Glomerular endothelial cell (primary cell): ENCODE measurements at places on chromosomes 2 and 18. TPM values are rescaled to one million over a fixed set of nuclear protein-coding genes. Genes with fewer than 3 reads are reported as not detected.

DNA sequence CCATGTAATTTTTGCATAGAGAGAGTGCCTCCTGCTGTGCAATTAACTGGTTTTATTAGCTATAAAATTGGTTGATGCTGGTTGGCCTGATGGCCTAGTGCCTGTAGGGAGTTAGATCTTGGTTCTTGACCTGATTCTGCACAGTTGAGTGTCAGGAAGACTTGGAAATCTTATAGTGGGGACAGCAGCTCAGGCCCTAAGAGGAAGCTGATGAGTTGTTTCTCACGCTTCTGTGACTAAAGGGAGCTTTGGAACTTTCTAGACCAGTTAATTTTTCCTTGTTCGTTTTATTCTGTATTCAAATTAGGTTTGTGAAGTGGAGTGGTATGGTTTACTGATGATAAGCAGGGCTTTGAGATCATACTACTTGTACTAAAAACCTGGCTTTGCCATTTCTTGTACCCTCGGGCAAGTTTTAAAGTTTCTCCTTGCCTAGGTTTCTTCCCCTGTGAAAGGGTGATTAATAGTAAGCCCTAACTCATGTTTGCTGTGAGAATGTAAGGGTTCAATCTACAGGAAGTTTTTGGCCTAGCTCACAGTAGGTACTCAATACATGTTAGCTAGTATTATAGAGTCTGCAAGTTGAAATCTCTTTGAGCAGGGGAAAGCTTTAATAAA is 82.1 kb downstream of the MAP3K20 start:
- DNase-seq: no peak

- DNase-seq: no peak
Observed at GRCh38 chr2:119735565-119735964, 24.2 kb upstream of the PTPN4 start.

- DNase-seq: no peak
Observed at GRCh38 chr2:119637371-119637770, 41.6 kb upstream of the TMEM177 start.

DNA sequence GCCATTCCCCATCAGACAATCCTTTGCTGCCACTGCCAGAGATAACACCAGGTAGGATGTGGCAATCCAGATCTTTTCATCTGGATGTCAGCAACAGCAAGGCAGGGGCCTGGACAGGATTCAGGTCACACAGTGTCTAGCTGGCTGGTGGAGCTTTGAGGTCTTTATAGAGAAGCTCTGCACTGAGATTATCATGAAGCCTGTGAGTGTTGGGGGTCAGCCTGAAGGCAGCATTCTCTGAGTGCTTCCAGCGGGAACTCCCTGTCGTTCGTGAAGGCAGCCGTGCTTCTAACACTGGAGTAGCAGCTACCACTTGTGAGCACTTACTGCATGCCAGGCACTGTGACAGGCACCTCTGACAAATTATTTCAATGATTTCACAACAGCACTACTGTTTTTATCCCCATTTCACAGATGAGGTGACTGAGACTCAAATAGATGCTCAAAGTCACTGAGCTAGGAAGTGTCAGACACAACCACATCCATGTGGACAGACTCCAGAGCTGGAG is 85.7 kb downstream of the SEMA4F start:
- DNase-seq: no peak

DNA sequence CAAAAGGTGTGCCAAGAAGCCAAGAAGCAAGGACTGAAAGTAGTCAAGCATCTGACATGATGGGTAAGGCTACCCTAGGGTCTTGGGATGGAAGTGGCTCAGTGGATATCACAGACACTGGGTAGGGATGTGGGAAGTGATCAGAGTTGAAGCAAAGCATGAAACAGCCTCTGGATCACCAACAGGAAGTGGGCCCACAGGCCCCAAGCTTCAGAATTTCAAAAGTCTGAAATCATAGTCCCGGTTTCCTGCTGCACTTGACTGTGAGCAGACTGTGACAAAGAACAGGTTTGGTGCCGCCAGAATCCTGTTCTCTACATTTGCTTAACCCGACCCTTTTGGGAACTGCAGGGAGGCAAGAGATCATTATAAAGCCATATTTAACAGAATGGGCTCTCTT is 57.4 kb downstream of the SP100 start:
- no peak for DNase-seq

DNA sequence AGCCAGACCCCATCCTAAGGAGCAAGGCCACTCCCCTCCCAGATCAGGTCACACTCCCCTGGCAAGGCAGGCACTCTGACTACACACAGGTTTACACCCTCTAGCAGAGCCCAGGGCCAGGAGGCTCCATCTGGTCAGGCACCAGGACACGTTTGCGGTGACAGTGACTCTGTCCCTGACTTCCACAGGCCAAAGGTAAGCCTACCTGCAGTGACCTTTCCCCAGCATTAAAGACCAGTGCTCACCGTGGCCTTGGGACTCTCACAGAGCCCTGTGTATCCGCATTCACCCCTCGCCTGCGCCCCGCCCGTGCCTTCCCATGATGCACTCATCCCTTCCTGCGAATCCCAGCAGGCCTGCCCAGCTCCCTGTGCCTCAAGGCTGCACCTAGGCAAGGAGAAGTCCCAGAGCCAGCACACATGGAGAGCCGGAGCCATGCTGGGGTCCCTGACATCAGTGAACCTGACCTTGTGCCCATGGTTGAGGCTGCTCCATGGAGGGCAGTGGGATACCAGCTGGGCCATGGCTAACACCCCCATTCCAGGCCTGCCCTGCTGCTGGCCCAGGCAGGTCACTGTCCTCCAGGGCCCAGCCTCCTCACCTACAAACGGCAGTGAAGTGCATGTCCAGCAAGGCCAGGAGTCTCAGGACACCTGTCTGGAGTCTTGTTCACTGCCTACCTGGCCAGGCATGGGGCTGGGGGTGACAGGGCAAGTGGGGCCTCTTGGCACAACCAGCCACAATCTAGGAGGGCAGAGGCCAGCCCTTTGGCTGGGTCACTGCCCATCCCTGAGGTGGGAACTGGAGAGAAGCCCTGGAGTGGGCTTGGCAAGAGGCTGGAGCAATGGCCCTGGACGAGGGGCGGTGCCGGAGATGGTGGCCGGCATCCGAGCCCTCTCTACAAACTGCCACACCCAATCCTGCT is 3.0 kb downstream of the NEURL3 start:
- no peak for DNase-seq

DNA sequence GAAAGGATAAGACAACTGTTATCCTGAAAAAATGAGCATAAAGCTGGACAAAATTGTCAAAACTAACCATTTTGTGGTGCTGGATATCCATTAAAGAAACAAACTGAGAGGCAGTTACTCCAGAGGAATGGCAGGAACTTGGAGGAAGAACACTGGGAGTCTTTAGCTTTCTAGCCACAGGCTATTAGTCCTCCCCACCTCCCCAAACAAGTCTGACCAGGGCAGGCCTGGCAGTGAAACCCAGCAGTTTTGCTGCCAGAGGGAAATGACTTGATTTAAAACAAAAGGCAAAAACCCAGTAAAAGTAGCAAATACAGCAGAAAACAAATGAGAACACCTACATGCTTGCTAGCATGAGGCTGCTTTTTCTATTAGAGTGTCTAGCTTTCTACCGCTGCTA is 34.9 kb downstream of the OSBPL1A start:
- no peak for DNase-seq

DNA sequence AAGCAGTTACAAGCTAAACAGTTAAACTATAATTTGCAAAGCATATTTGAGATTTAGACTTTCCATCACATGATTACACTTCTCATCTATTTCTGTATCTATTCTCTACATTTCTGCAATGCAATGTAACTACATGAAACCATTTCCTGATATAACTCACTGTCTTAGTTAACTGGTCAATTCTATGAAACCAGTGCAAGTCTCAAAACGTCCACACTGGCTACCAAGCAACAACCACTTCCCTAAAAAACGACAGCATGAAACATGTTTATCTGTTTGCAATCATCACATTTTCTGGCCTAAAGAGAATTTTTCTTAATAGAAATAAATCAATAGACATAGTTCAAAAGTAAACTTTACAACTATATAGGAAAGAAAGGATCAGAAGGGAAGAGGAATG is 17.4 kb downstream of the FECH start:
- DNase-seq: no peak

GRCh38 chr2:66438498-66438833 is 3.5 kb downstream of the MEIS1 start:
- no peak for DNase-seq

- peak; percentile 83 for DNase-seq
Observed at GRCh38 chr18:7272311-7273049, 41.6 kb downstream of the LRRC30 start.

DNA sequence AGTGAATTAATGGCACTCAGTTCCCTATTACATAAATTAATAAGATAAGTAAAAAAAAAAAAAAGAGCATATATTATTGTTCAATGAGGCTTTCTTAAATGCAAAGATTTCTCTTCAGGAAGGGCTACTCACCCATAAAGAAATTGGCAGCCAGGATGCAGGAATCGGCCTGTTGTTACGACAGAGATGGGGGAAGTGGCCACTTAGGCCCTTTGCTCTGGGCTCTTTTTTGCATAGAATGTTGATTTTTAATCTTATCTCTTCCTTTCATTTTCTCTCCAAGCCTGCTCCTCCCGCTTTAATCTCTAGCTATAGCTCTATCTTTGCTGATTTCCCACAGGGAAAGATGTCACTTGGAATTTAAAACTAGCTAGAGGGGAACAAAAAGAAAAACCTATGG is 391.8 kb upstream of the CRIM1 start:
- DNase-seq: peak; percentile 37

Gene EGR4
- total RNA-seq: not detected in 2 replicates

Gene ACADL
- 0.05 TPM in 1 of 2 replicates, not detected in the other for total RNA-seq

Gene SLC16A14
- 1.1 and 3.1 TPM in 2 replicates for total RNA-seq

Gene TBR1
- total RNA-seq: not detected in 2 replicates

Gene WDR54
- 29.1 and 35.6 TPM in 2 replicates for total RNA-seq

Gene TEKT4
- not detected in 2 replicates for total RNA-seq
